BE2C (cell line): ENCODE measurements at places on chromosomes 12 and 14.

- no peak for DNase-seq
Measured at GRCh38 chr12:117036046-117036445, 63.2 kb downstream of the TESC start.

- DNase-seq = no peak
Measured at GRCh38 chr14:52748647-52749292, 18.8 kb downstream of the STYX start.

- no peak for DNase-seq
Measured at GRCh38 chr12:27367078-27367477, 34.4 kb downstream of the BMAL2 start.

- DNase-seq = no peak
Measured at GRCh38 chr14:53355581-53356112, 202.5 kb upstream of the DDHD1 start.

DNA sequence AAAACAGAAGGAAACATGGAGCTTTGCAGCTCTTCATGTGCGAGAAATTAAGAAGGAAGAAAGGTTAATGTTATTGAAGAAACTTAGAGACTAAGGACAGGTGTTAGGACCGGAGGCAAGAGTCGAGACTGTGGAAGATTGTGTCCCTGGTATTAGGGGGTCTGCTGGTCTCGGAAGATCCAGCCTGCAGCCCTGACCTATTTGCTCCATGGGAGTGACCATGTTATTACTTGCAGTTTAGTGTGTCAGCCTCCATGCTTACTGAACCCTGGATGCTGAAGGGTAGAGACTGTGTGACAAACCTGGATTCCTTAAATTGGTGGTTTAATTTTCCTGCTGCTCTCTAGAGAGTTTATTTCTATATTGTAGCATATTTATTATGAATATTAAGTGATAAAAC lies 580.6 kb downstream of the NOVA1 start:
- no peak for DNase-seq

DNA sequence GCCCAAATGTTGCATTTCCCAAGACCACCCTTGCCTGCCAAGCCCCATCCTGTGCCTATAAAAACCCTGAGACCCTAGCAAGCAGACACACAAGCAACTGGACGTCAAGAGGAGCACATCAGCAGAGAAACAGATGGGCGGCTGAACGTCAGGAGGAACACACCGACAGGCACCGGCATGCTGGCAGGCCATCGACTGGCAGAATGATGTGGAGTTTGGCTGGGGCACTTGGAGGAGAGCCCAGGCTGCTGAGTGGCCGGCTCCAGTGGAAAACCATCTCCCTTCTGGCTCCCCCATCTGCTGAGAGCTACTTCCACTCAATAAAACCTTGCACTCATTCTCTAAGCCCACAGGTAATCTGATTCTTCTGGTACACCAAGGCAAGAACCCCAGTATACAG lies 130.1 kb downstream of the SLC41A2 start:
- no peak for DNase-seq

- DNase-seq = no peak
Measured at GRCh38 chr12:51448618-51449256, 24.1 kb downstream of the SLC4A8 start.

DNA sequence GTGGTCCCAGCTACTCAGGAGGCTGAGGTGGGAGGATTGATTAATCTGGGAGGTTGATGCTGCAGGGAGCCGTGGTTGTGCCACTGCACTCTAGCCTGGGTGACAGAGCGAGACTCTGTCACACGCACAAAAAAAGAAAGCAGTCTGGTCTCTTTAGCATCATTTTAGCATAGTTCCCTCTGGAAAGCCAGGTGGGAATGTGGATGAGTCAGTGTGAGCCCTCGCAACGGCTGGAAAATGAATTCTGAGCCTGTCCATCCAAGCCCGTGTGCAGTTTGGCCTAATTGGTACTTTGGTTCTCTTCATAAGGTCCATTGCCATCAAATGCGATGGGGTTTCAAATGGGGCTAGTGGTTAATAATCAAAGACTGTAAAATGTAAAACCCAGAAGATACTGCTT lies 2.4 kb downstream of the MYL2 start:
- no peak for DNase-seq

DNA sequence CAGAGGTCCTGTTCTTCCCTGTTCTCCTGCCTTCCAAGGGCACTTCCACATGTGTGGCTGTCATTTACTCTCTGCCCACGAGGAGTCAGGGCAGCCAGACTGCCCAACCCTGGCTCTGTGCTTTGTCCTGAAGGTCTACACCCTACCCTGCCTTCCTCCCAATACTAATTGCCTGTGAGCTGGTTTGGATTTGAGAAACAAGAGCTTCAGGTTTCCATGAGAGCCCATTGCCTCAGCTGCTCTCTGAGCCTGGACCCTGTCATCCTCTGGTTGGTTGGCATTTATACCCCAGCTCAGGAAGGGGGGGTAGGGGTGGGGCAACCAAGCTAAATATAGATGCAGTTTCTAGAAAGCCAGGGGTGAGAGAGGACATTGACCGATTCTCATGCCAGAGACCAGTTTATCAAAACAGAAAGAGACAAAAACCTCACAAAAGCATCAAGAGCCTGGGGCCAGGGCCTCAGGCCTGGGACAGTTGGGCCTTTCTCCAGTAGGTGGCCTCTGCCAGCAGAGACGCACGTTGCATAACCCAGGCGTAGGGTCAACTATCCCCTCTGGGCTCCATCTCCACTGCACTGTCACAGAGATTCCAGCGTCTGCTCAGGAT lies 34.5 kb downstream of the VDR start:
- DNase-seq = peak; percentile 58

DNA sequence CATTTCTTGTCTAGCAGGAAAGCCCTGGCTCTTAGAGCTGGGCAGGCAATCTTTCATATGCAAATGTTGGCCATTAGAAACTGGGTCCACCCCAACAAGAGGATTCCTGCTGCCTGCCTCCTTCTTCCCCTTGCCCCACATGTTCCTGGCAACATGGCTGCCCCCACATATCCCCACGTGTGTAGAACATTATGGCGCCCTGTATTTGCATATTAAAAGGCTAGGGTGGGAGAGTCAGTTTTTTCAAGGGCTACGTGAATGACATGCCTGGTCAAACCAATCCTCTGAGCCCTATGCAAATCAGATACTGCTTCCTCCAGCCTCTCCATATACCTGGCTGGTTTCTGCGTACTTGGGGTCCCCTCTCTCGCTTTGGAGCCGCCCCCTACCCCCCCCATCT lies 514.0 kb downstream of the FUT8 start:
- DNase-seq = no peak

GRCh38 chr14:36767603-36768281 lies 106.1 kb downstream of the PAX9 start:
- DNase-seq = no peak

- DNase-seq = no peak
Measured at GRCh38 chr12:88501972-88502938, 78.0 kb downstream of the KITLG start.

DNA sequence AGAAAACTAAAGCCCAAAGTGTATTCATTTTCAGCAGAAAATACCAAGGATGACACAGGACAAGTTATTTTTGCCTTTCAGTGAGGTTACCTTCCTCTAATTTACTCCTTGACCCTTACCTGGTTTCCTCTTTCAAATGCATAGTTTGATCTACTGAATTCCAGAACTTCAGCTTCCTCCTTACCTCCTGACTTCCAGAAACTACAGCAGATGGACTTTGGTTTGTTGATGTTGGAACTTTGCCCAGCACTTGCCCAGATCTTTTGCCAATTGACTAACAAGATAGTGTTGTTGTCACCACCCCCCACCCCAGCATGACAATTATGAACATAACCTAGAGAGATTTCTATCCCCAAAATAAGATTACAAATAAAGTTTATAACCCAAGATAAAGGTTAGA lies 63.2 kb downstream of the NAV3 start:
- no peak for DNase-seq

- DNase-seq = no peak
Measured at GRCh38 chr14:51862176-51862796, 1.9 kb downstream of the GNG2 start.

DNA sequence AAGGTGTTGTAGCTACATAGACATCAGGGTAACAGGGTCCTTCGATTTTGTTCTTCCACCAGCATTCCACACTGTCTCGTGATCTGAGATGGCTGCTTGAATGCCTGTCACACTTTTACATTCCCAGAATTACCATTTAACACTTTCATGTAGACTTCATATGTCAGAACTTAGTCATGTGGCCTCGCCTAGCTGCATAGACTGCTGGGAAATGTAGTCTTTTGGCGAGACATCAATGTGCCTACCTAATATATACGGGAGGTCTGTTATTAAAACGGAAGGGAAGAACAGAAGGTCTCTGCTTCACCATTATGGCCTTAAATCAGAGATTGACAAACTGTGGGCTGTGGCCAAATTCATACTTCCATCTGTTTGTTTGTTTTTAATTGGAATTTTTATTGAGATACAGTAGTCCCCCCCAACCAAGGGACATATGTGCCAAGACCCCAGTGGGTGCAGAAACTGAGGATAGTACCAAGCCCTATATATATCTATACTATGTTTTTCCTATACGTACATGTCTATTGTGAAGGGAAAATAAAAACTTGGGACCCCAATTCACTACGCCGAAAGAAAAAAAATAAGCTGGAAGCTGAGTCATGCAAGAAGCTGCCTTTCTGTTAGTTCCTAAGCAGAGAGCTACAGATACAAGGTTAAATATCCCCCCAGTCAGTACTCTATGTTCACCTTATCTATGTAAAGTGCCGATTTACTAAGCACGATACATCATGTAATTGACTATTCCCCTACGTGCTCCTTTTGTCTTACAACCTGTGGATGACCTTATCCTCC lies 11.3 kb upstream of the HRK start:
- peak; percentile 25 for DNase-seq

GRCh38 chr14:103141117-103141796 lies 18.0 kb downstream of the TNFAIP2 start:
- no peak for DNase-seq

GRCh38 chr12:107400686-107401447 lies 284.7 kb upstream of the PWP1 start:
- peak; percentile 20 for DNase-seq

GRCh38 chr14:34060651-34060999 lies 109.8 kb upstream of the EGLN3 start:
- no peak for DNase-seq

DNA sequence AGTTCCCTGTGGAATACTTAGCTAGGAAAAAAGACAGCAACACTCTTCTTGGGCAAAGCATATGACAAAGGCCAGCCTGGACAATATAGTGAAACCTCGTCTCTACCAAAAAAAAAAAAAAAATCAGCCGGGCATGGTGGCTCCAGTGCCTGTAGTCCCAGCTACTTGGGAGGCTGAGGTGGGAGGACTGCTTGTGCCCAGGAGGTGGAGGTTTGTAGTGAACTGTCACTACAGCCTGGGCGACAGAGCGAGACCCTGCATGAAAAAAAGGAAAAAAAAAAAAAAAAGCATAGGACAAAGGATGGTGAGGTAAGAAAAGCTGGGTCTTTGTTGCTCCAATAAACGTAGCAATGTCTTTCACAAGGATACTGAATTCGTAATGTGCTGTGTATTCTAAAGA lies 1.1 kb downstream of the TXNDC16 start:
- no peak for DNase-seq

DNA sequence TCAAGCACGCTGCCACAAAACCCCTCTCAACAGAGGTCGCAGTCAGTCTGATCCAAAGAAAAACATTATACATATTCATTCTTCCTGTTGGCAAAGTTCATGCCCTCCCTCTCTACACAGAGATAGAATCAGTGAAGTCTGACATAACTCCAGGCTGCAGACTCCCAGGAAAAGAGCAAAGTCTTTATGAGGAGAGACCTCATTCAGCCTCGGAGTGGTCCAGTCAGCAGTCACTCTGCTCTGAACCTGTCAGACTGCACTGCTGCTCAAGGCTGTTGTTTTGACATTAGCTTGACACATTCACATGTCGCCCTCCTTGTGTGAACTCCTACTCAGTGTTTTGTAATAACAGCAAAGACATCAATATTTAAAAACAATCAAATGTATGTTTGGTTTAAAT lies 241.2 kb upstream of the G2E3 start:
- no peak for DNase-seq

DNA sequence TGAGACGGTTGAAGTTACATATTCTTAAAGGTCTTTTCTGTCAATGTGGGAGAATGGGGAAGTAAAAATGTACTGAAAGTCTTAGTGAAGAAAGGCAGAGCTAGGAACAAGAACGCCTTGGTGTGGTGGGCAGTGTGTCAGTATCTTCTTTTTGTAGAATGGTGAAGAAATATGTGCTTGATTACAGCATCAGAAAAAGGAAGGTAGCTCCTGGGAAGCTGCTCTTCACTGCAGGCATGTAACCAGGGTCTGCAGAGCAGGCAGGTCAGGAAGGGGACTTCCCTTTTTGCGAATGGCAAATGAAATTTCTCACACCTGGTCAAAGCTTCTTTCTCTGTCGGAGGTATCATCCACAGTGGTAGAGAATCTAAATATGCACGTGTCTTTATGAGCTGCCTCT lies 226.2 kb downstream of the ADAMTS20 start:
- DNase-seq = no peak

DNA sequence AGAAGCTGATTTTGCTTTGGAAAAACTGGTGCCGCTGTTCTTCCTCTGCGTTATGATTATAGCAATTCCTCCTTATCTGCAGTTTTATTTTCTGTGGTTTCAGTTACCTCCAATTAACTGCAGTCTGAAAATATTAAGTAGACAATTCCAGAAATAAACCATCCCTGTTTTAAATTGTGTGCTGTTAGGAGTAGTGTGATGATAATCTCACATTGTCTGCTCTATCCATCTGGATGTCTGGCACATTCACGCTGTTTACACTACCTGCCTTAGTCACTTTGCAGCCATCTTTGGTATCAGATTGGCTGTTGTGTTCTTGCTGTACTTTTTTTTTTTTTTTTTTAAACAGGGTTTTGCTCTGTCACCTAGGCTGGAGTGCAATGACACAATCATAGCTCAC lies 141.0 kb downstream of the GRIP1 start:
- no peak for DNase-seq

DNA sequence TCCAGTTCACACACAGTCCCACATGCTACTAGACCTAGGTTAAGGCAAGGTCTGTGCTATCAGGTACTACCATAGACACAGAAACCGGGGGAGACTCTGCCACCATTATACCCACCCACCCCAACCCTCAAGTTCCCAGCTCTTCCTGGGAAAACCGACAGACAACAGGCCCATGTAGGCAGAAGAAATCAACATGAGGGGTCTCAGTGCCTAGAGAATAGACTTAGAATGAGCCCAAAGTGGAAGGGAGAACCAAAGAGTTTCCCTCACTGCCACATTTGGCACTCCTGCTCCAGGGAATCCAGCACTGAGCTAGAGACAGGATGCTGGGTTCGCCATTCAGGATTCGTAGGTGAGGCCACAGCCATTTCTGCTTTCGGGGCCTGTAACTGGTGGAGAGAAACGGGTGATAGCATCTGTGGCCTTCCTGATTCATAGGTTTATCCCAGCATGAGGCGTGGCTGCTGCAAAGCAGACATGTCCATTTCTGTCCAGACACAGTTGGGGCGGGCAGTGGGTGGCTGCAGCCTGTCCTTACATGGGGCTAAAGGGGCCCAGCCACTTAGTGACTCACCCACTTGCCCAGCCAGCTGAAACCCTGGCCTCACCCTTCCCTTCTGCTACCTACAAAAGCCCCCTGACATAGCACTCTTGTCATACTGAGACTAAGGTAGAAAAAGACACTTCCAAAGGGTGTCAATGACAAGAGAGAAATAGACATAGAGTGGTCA lies 69.4 kb downstream of the IRF2BPL start:
- DNase-seq = peak; percentile 80
